ENCODE measurements at places on chromosomes 2 and 18.

DNA sequence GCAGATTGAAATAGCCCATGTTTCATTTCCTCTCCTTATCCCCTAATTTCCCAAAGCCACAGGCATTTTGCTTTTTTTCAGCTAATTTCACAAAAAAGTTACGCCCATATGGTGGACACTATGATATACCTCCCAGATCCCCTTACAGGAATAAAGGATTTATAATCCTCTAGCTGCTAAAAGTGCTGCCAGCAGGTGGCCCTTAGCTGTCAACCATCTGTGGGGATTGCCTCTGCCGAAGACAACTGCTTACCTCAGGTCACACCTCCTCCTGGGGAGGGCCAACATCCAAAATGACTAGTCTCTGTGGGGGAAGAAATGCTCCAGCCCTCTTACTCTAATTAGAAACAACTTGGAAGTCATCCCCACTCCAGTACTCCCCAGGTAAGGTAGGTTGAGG is 61.0 kb upstream of the EPB41L3 start:
- DNase-seq = no peak

GRCh38 chr18:2415656-2416055 is 155.6 kb downstream of the METTL4 start:
- DNase-seq = no peak

DNA sequence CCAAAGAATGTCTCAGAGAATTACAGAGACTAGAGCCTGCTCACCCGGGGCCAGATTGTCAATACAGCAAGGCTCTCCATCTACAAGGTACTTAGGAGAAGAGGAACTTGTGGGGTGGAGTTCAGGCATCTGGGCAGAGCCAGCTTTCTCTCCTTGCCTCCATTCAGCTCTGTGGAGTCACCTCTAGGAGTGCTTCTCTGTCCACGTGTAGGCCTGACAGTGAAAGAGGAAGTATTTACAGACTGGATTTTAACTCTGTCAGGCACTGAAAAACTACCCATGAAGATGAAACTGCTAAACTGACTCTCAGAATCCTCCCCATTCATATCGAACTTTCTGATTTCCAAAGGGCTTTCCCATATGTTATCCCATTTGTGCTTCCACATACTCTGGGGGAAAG is 315.6 kb downstream of the SETBP1 start:
- DNase-seq = no peak

GRCh38 chr2:189848276-189848675 is 64.0 kb downstream of the PMS1 start:
- no peak for DNase-seq

DNA sequence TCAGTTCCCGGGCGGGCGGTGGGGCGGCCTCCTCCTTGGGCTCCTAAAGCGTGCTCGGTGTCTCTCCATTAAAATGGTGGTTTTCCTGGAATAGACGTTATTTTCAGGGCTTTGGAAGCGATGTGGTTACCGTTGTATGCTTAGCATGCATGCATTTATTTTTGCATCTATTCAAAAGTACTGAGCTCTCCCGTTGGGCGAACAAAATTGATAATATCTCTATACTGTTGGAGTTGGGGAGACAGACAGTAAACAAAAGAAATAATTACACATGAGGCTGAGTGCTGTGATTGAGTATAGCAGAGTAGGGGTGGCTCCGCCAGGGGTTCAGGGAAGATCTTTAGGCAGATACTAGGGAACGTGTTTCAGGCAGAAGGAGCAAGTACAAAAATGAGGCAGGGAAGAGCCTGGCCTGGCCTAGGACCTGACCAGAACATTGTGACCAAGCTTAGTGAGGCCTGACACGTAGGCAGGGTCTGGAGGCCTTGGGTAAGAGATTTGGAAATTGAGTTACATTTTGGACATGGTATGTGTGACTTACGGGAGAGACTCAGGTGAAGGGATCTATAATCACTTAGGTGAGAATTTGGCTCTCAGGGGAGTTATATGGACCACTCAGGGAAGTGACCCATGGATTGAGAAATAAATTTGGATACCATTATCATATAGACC is 674 bp downstream of the NCAPH start:
- no peak for DNase-seq

DNA sequence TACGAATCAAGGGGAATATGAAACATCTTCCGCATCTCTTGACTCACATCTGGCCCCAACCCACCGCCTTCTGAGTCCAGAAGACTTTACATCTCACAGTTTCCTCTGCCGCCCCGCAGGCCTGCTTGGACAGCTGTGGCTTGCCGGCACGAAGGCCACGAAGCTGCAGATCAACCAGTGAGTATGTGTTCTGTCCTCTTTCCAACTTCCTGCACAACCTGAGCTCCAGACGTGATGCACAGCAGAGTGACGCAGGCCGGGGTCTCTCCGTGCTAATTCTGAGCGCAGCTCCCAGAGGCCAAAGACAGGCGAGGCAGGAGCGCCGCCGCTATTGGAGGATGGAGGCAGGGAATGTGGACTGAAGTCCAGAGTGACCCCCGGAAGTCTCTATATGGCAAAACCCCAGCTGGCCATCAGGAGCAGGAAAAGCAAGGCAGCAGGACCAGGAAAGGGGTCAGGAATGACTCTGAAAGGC is 93.5 kb downstream of the ZCCHC2 start:
- DNase-seq = no peak

GRCh38 chr2:160224060-160224459 is 24.0 kb upstream of the ITGB6 start:
- DNase-seq = no peak

DNA sequence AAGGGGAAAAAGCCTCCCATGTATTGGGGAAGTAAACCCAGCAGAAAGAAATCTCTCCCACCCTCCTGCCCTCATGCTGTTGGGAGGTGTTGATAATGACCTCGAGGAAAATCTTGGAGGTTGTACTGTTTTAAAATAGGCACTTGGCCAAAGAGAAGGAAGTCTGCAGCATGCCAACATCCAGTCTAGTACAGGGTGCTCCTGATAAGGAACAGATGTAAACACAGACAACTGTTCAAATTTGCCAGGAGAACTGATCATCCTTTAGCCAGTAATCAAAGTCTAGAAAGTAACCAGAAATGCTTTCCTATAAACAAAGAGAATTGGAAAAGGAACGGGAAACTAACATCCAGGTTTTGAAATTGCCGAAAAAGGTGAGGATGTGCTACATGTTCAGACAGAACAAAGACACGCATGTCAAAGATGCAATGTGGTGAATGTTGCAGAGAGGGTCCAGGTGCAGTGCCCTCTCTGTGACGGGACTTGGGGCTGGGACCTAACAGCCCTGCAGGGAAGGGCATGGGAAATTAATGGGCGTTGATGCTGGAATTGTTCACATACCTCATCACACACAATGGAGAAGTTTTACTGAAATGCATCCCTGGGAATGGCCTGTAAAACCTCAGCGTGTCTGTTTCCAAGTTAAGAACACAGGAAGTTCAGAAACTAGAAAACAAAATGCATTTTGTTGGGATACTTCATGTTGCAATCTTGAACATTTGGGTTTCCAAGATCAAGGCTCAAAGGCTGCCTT is 125.7 kb upstream of the RND3 start:
- DNase-seq = no peak

DNA sequence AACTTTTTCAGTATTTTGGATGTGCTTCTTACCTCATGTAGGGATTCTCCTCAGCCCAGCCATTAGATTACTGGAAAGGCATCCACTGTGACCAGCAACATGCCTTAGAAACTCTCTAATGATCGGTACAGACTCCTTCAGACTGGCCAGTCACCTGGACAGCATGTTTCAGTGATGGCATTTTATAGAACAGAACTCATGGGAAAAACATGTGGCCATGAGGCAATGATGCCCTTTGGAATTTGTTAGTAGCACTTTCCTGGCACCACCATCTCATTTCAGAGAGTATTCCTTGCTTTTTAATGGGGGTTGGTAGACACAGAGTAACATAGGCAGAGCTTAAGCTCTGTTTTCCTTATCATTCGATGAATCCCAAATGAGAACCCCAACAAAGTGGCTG is 72.1 kb upstream of the FAM98A start:
- DNase-seq = no peak

DNA sequence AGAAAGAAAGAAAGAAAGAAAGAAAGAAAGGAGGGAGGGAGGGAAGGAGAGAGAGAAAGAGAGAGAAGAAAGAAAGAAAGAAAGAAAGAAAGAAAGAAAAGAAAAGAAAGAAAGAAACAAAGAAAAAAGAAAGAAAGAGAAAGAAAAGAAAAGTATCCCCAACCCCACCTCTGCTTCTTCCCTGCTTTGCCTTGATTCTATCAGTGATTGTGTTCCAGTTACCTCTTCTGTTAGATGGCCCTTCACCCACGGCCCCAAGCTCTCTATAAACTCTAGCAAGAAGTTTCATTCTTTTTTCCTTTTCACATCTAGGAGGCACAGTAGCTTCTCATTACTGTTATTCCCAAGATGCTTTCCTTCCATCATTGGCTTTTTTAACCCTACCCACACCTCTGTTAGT is 1097.5 kb upstream of the ZEB2 start:
- no peak for DNase-seq

- no peak for DNase-seq
These were observed 21.3 kb downstream of the PPP3R1 start for GRCh38 chr2:68231061-68231372.

- no peak for DNase-seq
These were observed 1635.0 kb upstream of the ACVR2A start for GRCh38 chr2:146209842-146210275.

GRCh38 chr2:182593394-182593975 is 122.6 kb upstream of the DNAJC10 start:
- no peak for DNase-seq

- DNase-seq = no peak
These were observed 17.6 kb upstream of the GRP start for GRCh38 chr18:59202258-59202820.

GRCh38 chr18:5628512-5629255 is 84.9 kb upstream of the EPB41L3 start:
- DNase-seq = no peak

GRCh38 chr2:127084611-127085316 is 22.2 kb downstream of the BIN1 start:
- no peak for DNase-seq

DNA sequence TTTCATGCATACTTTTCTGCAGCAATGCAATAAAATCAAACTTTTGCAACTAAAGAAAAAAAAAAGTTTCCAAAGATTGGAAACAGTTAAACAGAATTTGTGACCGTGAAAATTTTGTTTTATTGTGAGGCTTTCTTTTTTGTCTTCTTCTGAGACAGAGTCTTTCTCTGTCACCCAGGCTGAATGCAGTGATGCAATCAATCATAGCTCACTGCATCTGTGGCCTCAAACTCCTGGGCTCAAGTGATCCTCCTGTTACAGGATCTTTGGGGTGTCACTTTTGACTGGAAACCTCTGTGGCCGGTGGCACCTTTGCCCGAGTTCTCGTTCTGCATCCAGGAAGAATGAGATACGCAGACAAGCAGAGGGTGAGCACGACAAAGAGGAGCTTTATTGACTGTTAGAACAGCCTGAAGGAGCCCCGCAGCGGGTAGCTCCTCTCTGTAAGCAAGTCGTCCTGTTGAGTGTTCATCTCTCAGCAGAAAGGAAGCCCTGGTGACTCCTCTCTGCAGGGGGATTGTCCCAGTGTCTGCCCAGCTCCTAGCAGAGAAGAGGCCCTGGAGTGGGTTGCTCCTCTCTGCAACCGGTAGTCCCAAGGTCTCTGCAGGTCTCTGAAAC is 16.9 kb upstream of the ILKAP start:
- DNase-seq = no peak

- no peak for DNase-seq
These were observed 4.4 kb downstream of the BCS1L start for GRCh38 chr2:218663901-218664300.

DNA sequence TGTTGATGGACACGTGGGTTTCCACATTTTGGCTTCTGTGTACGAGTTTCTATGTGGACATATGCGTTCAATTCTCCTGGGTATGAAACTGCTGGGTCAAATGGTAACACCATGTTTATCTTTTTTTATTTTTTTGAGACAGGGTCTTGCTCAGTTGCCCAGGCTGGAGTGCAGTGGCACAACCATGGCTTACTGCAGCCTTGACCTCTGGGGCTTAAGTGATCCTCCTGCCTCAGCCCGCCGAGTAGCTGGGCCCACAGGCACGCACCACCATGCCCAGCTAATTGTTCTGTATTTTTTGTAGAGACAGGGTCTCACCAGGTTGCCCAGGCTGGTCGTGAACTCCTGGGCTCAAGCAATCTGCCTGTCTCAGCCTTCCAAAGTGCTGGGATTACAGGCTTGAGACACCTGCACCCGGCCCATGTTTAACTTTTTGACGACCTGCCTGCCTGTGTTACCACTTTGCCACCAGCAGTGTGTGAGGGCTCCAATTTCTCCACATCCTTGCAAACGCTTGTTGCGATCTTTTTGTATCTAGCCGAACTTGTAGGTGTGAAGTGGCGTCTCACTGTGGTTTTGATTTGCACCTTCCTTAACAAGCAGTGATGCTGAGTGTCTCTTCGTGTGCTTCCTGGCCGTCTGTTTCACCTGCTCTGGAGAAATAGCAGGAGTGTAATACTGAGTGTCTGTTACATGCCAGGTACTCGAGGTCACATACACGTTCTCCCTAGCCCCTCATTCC is 6.9 kb downstream of the HSBP1L1 start:
- no peak for DNase-seq

- DNase-seq = no peak
These were observed 112.0 kb upstream of the THOC1 start for GRCh38 chr18:379681-380330.

GRCh38 chr2:219469186-219469724 is 29.4 kb upstream of the GMPPA start:
- DNase-seq = no peak

DNA sequence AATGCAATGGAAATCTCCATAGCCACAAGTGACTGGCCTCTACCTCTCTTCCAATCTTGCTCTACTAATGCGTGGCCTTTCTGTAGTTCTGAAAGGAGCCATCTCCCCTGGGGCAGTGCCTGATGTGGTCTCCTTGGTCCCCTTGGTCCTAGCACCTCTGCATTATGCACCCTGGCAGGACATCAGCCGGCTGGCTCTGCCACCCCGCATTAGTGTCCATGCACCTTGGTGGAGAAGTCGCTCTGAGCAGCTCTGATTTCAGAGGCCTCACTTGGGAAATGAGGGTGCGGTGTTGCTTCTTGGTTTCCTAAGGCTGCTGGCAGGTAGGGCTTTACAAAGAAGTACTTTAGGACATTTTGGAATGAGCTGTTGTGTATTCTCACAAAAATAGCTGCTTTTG is 317.9 kb downstream of the GBX2 start:
- DNase-seq = no peak

GRCh38 chr18:48375150-48375800 is 33.9 kb downstream of the ZBTB7C start:
- DNase-seq = no peak

- DNase-seq = no peak
These were observed 154.6 kb downstream of the ANKRD36 start for GRCh38 chr2:97267411-97268074.

DNA sequence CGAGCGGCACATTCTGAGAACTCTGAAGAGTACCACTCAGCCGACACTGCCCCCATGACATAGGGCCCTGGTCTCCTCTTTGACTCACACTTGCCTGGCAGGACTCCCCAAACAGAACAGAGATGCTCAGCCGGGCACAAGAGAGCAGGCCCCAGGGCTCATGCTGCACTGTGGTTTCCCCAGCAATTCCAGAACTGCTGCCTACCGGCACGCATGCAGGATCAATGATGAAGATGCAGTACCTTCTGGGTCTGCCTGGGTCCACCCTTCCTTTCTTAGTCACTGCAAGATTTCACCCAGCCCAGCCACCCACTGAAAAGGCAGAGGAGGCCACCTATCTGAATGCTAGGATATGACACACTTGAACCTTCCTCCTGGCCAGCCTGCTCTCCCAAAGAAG is 49.4 kb downstream of the BCL11A start:
- no peak for DNase-seq
